ENCODE measurements at places on chromosomes 4 and X.

GRCh38 chrX:57353472-57354132 is 67.1 kb downstream of the FAAH2 start:
- no peak for DNase-seq

GRCh38 chr4:135065366-135065765 is 863.8 kb upstream of the PABPC4L start:
- no peak for DNase-seq

- DNase-seq: no peak
These were observed 40.2 kb upstream of the NKX3-2 start for GRCh38 chr4:13584481-13584880.

- DNase-seq: no peak
These were observed 2.7 kb upstream of the AMELX start for GRCh38 chrX:11290416-11291102.

DNA sequence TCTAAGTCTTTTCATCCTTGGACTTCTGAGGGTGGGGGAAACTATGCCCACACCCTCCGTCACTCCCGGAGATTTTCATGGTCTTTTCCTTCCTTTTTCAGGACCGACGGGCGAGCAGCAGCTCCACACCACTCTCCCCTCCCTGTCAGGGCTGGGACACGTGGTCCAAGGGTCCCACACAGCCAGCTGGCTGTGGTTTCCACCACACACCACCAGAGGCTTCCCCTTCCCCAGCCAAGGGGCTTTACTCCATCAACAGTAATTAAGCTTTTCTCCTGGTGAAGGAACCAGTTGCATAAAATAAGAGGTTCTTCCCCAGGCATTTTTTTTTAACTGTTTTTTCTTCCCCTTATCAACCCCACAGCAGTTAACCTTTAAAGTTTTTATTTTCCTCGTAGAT is 453.9 kb downstream of the GPAT3 start:
- no peak for DNase-seq

DNA sequence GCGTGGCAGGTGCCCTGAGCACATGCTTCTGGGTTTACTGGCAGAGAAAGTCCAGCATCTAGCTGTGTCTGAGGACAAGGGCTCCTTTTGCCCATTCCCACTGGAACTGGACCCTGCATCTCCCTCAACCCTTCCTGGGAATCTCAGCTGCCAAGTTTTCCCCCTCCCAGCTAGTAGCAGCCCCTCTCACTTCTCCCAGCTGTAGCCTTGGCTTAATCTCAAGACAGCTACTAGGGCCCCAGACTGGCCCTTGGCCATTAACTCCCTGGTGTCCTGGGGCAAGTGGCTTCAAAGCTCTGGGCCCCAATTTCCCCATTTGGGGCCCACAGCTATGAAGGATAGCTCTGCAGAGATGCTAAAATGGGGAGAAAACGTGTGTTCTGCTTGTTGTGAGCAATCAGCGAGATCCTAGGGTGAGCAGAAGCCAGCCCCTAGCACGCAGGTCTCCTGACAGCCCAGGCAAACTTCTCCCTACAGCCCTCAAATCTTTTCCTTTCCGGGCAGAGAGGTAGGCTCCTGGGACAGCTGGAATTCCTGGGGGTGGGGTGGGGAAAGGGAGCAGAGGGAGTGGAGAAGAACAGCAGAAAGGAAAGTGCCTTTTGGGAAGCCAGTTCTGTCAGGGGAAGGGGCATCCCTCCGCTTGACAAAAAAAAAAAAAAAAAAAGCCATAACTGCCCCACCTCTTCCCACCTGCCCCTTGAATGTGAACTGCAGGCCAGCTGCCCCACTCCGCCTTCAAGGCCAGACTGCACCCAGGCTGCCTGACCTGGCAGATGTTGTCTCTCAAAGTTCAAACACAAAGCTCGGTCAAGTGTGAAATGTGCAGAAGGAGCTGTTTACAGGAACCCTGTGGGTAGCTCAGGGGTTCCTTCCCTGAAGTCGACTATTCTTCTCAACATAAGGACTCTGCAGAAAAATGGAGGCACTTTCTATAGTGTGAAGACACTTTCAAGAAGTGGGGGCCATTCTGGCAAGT is 16.6 kb downstream of the FGD1 start:
- DNase-seq: no peak

DNA sequence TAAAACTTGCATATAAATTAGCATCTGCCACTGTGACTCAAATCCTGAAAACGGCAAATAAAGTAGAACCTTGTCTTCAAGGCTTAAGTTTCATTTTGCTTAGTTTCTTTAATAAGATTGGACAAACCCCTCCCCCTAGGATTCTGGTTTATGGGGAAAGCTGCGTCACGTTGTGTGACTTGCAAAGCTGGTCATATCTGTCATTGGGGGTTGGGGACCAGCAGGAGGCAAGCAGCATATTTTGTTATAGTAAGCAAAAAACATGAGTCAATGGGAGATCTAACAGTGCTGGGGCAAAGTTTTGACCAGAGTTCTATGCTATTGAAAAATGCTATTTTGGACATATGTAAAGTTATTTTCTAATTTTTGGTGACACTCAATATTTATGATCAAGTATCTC is 407.3 kb downstream of the PCDH18 start:
- no peak for DNase-seq

GRCh38 chr4:5054532-5054931 is 3.3 kb downstream of the STK32B start:
- no peak for DNase-seq

DNA sequence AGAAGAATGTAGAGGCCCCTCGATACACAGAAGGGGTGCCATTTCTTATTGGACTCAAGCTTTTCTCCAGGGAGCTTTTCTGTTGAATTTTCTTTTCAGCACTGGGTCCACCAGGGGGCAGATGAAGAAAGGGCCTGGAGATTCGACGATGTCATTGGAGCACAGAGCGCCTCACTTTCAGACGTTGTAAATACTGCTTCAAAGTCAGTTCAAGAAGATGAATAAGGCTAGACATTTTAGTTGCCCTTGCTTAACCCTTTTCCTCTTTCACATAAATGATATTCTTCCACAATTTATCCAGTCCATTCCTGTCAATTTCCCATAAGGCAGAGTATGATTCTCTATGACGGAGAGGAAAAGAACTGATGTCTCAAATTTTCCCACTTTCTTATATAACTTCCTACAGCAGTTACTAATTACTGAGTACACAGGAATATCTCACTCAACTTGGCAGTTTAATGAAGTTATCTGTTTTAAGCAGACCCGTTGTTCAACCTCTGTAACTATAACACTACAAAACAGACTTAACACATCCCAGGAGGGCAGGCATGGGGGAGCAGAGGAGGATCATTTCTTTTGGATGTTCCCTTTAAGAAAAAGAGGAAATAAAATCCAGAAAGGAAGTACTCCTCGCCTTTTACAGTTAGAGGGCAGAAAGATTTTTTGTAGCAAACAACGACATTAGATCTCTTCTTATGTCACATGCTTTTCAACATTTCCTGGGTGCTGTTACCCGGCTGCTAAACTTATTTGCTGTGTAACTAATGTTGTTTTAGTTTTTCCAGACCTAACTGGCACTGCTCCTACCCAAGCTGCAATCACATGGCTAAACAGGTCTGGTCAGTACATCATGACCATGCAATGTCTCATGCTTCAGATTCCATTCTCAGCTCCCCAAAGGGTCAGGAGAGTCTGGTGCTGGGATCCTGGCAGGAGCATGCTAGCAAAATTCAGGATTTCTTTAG is 12.2 kb upstream of the CENPU start:
- peak; percentile 49 for DNase-seq
